ENCODE measurements at places on chromosomes 1 and 21.

DNA sequence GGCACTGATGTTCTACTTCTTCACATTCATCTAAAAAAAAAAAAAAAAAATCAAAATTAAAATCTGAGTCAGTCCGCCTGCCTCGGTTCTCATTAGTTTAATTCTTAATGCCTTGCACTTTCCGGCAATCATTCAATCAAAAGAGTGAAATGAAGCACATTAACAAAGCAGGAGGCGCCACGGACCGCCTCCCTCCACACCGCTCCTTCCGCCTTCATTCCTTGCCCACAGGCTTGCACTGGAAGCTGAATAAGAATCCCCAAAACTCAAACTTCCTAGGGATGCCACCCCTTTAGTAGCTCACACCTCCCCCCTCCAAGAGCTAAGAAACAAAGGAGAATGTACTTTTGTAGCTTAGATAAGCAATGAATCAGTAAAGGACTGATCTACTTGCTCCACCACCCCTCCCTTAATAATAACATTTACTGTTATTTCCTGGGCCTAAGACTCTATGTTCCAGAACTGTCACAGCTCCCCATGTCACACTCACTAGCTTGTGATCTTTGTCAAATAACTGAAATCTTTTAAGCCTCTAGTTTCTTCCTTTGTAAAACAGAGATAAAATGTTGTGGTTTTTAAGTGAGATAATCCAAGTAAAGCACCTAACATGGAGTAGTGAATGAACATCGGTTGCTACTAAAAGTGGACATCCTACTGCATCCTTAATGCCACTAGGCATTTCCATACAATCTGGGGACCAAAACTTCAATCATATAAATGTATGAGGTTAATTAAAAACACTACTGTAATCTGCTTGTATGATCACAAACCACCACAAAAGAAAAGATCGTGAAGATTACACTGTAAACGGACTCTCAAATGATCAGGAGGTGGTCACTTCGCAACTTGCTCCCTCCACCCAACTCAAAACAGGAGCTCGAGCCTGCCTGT is 27.4 kb downstream of the LGALS8 start:
- no peak for DNase-seq

- no peak for DNase-seq
Observed at GRCh38 chr1:239879321-239880170, 212.1 kb upstream of the FMN2 start.

GRCh38 chr1:8348777-8349472 is 31.0 kb downstream of the SLC45A1 start:
- peak; percentile 80 for DNase-seq

- DNase-seq: no peak
Observed at GRCh38 chr21:41802684-41803083, 35.8 kb upstream of the RIPK4 start.

GRCh38 chr21:45724345-45724961 is 80.9 kb downstream of the PCBP3 start:
- no peak for DNase-seq

- DNase-seq: no peak
Observed at GRCh38 chr1:66033781-66034180, 241.1 kb downstream of the PDE4B start.

DNA sequence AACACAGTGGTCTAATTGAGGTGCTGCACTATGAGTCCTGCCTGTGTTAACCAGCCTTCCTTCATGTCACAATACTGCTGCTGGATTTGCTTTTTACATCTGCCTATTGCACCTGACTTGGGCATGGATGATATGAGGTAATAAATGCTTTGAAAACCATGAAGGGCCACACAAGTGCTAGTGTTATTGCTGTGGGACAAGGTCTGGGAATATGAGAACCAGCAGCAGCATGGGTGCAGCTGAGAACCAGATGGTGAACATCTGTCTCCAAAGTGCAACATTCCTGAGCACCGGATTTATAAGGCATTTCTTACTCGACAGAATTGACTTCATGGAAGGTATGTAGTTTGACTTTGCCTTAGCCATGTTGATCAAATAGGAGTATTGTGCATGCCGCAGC is 16.6 kb downstream of the TRIM45 start:
- no peak for DNase-seq

GRCh38 chr1:240000634-240001033 is 91.0 kb upstream of the FMN2 start:
- DNase-seq: no peak

- no peak for DNase-seq
Observed at GRCh38 chr1:42921769-42922168, 36.9 kb downstream of the SLC2A1 start.

DNA sequence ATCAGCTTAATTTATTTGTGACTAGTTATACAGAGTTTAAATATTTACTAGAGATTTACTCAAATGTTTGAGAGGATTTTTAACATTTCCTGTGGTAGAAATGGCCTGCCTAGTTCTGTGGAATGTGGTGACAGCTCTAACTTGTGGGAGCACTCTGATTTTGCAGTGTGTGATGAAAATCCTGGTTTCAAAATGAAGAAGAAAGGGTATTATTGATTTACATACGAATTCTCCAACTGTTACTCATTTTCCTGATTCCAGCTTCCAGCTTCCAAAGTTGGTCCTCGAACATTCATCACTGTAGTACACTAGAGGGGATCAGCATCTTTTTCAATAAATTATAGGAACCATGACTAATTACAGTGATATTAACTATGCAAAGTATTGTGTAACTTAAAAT is 462.7 kb upstream of the PKN2 start:
- no peak for DNase-seq

Measured in CD8-positive, alpha-beta T cell (primary cell).